ENCODE measurements at places on chromosomes 2 and 18.

- no peak for DNase-seq
These were observed 326.3 kb upstream of the ETAA1 start for GRCh38 chr2:67070826-67071225.

- no peak for DNase-seq
These were observed 71.2 kb downstream of the MEP1B start for GRCh38 chr18:32261003-32261402.

- no peak for DNase-seq
These were observed 5.2 kb downstream of the ASIC4 start for GRCh38 chr2:219519526-219519916.

- DNase-seq = no peak
These were observed 21.4 kb downstream of the TNFRSF11A start for GRCh38 chr18:62346333-62347088.

DNA sequence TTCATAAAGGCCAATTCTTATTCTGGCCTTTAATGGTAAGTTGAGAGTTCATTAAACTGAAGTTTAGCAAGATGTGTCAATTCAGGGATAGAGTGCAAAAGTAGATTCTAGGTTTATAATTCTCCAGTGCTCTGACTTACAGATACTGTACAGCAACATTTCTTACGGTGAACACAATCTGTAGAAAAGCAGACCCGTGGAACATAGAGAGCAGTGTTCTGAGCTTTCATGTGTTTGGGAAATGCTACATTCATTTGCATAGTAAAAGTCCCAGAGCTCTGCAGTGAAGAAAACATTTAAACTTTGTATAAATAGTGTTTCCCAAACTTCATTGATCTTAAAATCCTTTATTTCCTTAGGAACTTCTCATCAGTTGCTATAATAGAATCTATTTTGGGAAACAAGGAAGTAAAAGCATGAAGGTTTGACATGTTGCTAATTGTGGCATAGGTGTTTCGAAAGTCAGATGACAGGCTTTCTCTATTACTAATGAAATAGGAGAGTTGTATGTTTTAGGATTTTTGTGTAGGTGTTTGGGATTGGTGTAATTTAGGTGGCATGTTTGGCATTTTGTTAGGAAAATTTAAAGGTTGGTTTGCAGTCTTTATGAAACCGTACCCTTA is 138.2 kb downstream of the ASXL3 start:
- no peak for DNase-seq

- DNase-seq = no peak
These were observed 107.7 kb downstream of the ICA1L start for GRCh38 chr2:202763916-202764315.

DNA sequence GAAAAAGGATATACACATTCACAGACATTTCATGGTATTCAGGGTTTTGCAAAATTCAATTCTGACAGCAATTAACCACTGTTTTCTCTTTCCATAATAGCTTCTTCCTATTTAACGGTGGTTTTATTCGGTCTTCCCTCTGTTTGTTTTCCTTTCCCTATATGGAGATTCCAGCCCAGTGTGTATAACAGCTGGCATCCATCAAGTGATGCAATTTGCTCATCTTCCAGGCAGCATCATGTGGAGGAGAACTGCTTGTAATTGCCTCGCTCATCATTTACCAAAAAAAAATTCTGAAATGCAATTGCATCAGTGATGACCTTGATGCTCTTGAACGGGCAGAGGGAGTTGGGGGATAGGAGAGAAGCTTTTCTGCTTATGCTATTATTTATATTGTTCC is 165.9 kb upstream of the PGAP1 start:
- DNase-seq = no peak

GRCh38 chr2:128746356-128746755 is 427.7 kb upstream of the HS6ST1 start:
- DNase-seq = no peak

GRCh38 chr2:29273685-29274611 is 158.7 kb downstream of the CLIP4 start:
- no peak for DNase-seq

DNA sequence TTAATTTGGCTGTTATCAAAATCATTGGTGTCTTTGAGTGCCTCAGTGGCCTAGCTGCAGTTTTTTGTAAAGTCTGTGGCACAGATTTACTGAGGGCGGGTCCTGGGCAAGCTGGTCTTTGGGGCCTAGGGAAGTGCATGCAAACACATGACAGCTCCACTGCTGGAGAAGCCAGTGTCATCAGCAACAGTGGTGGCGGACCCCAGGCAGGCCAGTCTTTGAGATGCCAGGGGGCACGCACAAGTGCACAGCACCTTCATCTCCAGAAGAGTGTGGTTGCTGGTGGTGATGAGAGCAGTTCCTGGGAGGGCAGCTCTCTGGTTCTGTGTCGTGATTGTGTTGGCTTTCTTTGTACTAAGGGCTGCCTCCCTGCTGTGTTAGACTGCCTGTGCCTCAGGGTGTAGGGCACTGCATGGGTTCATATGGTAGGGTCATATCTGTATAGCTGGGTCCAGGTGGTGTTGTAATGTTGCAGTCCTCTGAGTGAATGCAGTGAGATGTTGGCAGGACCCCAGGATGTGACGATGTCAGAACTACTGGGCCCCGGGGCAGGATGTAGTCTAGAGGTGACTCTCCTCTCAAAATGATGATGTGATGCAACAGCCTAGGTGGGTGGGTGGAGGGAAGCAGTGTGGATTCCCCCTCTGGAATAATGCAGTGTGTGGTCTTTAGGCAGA is 646.7 kb upstream of the CDH2 start:
- no peak for DNase-seq

DNA sequence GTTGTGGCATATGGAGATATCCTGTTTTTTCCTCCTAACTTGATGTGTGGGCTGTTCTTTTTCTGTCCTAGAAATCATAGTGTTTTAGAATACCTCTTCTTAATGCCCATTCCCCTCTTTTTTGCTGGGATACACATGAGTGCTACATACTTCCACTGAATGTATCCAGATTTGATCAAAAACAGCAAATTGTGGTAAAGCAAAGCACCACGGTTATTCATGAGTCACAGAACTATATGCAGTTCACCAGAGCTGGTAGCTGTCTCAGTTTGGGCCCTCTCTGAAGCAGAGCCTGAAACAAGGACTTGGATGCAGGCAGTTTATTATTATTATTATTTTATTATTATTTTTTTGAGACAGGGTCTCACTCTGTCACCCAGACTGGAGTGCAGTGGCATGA is 69.9 kb upstream of the CTLA4 start:
- no peak for DNase-seq

GRCh38 chr2:73822276-73822675 is 6.5 kb upstream of the STAMBP start:
- DNase-seq = no peak

- no peak for DNase-seq
These were observed 168.5 kb downstream of the DPP4 start for GRCh38 chr2:161905389-161906046.

DNA sequence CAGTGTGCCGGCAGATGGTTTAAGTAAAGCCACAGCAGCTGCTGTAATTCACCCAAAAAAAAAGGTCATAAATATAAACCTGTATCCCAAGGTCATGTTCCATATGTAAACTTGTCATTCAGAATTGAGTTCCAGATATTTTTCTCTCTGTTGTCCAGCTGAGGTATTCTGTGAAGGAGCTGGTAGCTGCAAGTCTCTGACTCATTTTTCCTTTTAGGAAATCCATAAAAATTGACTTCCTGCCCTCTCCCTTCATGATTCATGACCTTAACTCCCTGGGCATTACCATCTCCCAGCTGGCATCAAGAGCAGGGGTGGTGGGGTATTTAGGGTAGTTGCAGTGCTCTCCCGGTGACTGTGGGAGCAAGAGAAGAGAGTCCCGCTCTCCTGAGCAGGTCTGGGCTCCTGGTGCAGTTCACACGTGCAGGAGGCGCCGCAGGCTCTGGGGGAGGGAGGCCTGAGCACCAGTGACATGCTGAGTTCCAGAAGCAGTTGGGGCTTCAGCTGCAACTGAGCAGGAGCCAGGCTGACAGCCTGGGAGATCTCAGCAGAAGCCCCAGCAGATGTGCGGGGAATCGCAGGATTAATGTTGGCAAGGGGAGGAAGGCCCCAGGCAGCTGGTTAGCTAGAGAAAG is 192.6 kb downstream of the MGAT5 start:
- no peak for DNase-seq

DNA sequence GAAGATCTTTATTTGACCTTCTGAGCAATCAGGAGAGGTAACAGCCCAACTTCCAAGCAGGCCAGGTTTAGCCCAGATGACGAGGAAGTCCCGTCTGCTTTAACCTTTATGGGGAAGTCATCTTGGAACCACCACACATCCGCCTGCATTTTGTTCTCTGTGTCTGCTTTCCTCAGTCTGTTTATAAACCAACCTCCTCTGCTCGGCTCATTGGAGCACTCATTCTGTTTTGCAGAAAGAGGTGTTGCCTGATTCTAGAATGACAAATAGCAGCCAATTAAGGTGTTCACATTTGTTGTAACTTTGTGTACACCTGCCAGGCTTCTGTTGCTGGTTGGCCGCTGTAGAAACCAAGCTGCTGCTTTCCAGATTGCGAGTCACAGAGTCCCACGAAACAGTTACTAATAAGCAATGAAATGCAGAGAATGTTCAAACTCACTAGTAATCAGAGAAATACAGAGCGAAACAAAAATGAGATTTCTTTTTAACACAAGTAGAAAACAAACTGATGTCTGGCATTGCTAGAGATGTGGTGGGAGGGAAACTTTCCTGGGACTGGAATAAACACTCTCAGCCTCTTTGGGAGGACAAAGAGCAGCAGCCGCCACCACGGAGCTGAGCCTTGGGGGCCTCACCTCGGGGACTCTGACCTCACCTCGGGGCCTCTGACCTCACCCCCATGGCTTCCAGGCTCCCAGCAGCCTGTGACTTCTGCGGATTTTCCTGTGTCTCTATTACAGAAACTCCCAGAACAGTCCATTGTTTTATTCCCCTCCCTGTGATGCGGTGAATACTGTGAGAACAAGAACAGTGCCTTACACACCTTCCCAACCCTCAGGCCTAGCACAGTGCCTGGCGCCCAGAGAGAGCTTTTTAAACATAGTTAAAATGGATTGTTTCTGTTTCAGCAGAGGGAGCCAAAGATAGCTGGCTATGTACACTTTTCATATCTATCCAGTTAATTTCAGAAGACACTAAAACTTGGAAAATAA is 64.0 kb downstream of the MBP start:
- DNase-seq = no peak

DNA sequence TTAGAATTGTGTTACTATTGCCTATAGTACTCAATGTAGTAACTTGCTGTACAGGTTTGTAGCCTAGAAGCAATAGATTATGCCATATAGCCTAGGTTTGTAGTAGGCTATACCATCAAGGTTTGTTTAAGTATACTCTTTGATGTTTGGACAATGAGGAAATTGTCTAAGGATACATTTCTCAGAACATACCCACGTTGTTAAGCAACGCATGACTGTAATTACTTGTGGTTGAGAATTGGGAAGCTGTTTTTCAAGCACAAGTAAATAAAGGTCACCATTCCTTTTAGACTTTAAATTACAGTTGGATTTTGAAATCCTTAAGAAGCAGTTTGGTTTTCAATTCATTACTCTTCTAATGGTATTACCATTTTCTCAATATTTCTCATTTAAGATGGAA is 89.8 kb upstream of the KCNH7 start:
- DNase-seq = no peak

DNA sequence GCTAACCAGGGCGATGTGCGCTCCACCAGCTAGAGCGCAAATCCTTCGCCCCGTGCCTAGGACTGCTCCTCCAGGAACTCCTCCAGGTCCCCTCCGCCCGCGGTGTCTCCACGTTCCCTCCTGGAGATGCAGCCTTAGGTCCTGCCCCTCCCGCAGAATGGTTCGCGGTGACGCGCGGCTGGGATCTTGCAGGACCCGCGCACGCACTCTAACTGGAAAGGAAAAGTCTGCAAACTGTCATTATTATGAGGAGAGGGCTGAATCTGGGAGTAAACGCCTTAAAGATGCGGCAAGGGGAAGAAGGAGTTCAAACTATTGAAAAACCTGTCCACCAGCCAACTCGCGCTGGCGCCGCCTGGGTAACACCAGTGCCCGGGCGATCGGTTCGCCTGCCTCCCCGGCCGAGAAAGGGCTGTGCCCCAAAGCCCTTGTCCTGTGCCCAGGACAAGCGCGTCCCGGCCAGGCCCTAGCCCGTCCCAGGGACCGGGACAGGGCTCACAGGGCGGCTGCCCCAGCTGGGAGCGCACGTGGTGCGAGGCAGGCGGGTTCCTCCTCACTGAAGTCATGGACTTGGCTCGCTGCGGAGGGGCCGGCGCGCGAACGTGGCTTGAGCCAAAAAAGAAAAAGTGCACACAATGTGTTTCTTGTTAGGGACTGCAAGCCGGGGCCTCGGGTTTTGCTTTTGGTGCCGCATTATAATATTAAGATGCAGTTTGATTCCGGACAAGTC is 5.5 kb upstream of the ID2 start:
- peak; percentile 48 for DNase-seq

- DNase-seq = no peak
These were observed 95.8 kb downstream of the SLC25A12 start for GRCh38 chr2:171798156-171798820.

- no peak for DNase-seq
These were observed 141.7 kb upstream of the GPC1 start for GRCh38 chr2:240293557-240294461.

DNA sequence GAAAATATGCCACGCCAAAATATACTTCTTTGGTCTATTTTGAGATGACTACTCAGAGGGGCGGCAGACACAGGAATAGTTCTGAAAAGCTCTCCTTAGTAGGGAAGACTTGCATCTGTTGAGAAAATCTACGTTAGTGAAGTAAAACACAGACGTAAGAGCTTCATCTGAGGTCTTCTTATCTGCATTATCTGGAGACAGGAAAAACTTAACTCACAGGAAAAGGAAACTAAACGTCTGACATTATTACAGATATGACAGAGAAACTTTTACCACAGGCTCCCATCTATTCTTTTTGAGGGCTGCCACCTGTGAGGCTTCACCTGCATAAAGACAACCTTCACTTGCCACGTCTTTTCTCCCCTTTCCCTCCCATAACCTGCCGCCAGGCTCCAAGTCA is 1295.7 kb downstream of the LRP1B start:
- no peak for DNase-seq

GRCh38 chr2:204434660-204435462 is 110.4 kb upstream of the PARD3B start:
- no peak for DNase-seq

- no peak for DNase-seq
These were observed 72.5 kb upstream of the LRRTM1 start for GRCh38 chr2:80377071-80377470.

GRCh38 chr18:10271481-10271880 is 183.0 kb upstream of the APCDD1 start:
- no peak for DNase-seq

- peak; percentile 23 for DNase-seq
These were observed 166.4 kb upstream of the MGAT5 start for GRCh38 chr2:134087371-134087921.

DNA sequence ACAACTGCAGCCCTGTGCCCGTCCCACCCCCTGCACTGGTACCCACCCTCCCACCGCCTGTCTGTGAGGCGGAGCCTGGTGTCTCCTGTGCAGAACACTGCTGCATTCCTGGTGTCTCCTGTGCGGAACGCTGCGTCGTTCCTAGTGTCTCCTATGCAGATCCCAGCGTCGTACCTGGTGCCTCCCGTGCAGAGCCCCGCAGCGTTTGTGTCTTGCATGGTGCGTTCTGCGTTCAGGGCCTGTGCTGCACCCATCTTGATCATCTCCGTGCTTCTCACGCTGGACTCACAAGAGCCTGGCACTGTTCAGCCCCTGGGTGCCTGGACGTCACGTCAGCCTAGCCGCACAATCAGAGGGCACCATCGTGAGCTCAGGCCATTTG is 248.6 kb upstream of the SALL3 start:
- no peak for DNase-seq

GRCh38 chr2:130389358-130389757 is 33.5 kb downstream of the PTPN18 start:
- DNase-seq = no peak
